ENCODE measurements at places on chromosomes 5 and 9. TPM values are rescaled to one million over a fixed set of nuclear protein-coding genes. Genes with fewer than 3 reads are reported as not detected.

The TAF1L gene
- total RNA-seq: 0.06 TPM

The C6 gene
- total RNA-seq: not detected

The CCDC192 gene
- total RNA-seq: not detected

- ATAC-seq: no peak
Measured at GRCh38 chr9:116616304-116616914, 70.7 kb upstream of the TRIM32 start.

- ATAC-seq: no peak
Measured at GRCh38 chr9:101625876-101626275, 31.1 kb upstream of the PPP3R2 start.

DNA sequence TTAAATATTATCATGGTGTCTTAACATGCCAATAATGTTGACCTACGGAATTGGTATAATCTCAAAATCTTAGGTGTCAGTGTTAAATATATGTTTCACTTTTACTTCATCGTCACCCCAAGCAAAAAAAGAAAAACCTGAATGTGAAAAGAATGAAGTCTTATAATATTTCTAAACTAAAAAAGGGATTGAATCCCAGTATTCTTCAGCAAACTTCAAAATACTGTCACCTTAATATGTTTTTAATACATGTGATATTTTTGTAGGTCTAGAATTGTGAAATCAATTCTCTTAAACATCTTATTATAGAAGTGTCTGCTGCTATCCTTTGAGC lies 14.1 kb downstream of the UBE2D2 start:
- no peak for ATAC-seq

DNA sequence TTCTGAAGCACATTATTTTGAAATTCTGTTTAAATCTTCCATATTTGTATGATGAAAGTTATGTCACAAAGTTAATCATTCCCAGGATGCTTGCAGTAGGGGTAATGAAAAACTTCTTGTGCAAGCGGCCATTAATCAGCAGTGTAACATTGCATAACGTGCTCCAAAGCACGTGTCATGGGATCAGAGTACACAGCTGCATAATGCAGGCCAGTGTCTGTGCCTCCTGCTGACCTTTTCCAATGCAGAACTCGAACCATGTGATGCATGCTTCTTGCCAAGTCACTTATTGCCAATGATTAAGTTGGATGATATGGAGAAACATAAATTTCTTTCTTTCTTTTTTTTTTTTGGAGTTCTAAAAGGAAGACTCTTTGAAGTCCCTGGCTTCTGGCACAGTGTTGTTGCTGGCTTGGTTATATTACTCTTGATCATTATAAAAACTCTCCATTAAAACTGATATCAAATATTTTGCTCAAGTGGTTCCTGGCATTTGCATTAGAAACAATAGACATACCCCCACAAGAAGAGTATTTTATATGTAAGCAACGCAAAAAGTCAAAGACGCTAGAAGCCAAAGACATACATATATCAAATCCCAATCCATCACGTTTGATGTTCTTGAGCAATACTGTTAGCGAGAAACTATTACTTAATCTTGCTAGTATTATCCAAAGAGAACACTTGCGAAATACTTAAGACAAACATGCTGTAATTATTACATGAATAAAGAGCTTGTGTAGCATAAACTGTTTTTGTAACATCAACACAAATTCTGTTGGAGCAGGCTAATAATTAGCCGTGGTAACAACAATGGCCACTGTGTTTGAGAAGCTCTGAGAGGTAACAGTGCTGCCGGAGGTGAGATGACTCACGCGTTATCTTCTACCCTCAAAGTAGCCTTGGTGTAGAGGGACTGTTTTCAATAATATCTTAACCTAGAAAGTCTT lies 164.2 kb downstream of the AUH start:
- no peak for ATAC-seq

- no peak for ATAC-seq
Measured at GRCh38 chr5:4097199-4097598, 501.6 kb downstream of the IRX1 start.

- ATAC-seq: no peak
Measured at GRCh38 chr5:76681287-76681686, 34.6 kb upstream of the F2R start.

GRCh38 chr9:90921104-90921503 lies 119.5 kb downstream of the SYK start:
- no peak for ATAC-seq
